ENCODE measurements at places on chromosomes 3 and 15.

- no peak for DNase-seq
Observed at GRCh38 chr15:60912984-60913697, 316.0 kb downstream of the RORA start.

GRCh38 chr15:48984021-48984710 lies 20.4 kb upstream of the SHC4 start:
- DNase-seq, result no peak

DNA sequence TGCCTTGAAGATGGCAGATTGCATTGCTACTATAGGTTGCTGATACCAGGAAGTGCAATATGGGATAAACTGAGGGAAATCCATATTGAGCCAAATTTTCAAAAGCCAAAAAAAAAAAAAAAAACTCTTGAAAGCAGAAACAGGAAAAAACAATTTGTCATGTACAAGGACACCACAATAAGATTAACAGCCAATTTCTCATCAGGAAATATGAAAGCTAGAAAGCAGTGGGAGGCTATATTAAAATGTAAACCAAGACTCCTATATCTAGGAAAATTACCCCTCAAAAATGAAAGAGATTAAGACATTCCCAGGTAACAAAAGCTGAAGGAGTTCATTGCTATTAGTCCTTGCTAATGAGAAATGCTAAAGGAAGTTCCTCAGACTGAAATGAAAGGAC lies 462.8 kb upstream of the DPH6 start:
- DNase-seq, result no peak

DNA sequence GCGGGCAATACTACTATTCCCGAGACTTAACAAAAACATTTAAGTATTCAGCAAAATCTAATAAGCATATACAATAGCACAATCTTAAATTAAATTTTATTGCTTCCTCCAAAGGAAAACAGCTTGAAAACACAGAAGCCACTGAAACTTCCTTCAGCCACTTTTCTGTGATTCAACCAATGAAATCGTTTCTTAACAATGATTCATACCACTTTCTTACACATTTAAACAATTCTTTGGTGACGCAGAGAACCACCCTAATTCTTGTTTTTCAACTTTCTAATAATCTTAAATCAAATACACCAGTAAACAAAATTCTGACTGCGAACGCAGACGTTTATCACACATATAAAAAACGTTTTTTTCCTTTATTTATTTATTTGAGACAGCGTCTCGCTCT lies 4.1 kb downstream of the TJP1 start:
- DNase-seq, result no peak

DNA sequence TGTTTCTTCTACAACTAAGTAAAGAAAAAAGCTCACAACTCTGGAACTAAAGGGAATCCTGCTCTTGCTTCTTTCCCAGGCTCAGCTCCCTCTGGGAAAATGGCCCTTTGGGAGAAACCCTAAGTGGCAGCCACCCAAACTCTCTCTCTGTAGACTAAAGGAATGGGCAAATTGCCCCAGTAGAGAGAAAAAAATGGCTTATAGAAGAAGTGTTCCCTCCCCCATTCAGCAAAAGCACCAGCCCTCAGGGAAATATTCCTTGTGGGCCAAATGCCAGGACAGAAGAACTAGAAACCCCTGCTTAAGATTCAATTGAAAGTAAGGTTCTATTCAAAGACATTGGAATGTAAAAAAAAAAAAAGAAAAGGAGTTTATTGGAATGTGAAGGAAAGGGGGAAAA lies 603.7 kb upstream of the ALCAM start:
- DNase-seq, result peak; percentile 12

DNA sequence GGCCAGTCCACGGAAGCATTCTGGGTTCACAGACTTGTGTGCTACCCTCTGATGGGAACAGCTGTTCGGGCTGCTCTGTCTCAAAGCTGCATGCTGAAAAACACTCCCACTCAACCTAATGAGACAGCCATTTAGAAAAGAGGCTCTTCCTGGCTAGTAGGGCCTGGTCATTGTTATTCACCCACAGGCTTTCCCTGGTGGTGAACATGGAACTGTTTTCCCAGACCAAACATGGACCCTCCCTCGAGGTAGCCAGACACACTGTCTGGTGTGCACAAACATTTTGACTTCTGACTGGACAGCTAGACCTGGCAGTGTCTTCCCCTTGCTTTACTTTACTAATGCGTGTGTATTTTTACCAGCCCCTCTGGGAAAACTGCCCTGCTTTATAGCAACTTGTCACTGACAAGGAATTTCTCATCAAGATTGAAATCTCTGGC lies 39.0 kb downstream of the MECOM start:
- DNase-seq, result no peak

Measured in GM03348 (cell line).